ENCODE measurements at places on chromosomes 12 and 14.

DNA sequence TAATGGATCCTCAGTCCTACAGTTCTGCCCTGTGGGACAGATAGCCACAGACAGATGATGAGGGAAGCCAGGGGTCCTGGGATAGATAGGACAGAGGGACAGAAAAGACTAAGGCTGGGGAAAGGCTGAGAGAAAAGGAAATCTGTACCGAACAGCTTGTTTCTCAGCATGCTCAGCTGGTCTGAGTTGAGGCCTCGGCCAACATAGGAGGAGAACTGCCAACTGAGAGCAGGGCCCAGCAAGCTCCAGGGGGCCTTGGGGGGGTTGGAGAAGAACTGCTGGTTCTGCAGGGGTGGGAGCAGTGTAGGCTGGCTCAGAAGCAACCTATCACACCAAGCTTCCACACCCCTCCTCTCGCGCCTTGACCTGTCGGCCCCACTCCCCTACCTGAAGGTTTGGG is 10.1 kb downstream of the IL23A start:
- no peak for DNase-seq

DNA sequence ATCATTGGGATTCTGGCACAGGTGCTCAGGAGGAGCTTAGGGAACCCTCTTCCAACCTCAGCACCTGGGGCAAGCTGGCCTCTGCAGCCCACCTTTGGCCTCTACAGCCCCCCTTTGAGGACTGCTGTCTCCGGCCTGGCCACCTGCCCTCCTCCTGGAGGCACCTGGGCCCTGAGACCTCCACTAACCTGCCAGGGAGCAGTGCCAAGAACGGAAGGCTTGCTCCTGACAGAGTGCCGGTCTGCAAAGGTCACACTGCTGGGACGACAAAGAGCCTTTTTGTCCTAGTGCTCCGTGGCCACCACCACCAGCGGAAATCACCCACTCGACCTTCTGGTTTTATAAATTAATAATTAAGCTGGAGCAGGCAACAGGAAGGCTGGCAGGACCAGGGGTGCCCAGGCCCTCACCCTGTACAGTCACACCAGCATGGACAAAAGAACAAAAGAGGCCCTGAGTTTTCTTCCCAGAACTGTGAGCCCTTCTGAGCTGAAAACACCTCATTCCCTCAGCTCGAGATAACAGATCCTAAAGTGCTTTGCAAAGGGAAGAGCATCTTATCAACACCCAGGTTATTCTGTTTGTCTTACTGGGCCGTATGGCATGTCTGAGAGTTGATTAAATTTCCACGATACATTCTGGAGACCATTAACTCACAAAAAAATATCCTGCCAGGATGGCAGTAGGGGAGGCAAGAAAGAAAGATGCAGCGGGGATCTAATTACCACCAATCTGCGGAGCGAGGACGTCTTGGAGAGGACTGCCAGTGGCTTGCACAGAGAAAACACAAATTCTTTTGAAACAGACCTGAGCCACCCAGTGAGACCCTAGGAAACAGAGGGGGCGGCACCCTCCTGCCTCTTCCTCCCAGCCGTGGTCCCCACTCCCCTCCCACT is 8.2 kb downstream of the TESC start:
- DNase-seq = no peak

GRCh38 chr12:64999148-64999425 is 122.0 kb downstream of the WIF1 start:
- DNase-seq = no peak

DNA sequence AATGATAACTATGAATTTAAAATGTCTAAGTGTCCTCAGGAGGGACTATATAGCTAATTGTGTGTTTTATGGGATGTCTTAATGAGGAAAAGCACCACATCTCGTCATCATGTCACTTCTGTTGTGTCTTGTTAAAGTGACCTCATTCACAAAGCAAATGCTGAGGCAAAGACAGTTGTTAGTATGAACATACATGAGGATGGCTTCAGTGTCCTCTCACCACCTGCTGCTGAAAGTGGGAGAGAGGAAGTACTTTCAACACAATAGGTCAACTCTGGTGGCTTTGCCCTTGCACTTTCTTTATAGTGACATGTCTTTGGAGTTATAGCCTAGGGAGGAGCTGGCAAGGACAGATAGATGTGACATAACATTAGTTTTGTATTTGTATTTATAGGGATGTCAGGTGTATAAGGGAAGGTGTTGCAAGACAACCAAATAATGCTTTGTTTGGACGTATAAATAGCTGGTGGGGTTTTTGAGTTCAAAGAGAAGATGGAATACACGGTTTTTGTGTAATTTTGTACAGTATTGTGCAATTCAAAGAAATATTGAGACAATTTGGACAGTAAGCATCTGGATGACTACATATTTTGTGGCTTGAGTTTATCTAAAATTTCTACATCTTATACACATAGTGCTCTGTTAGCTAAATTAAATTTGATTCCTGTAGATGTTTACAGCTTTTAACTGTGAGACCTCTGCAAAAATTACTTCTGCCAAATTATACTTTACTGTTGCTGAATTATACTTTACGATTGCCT is 131.7 kb upstream of the ATP2B1 start:
- no peak for DNase-seq

DNA sequence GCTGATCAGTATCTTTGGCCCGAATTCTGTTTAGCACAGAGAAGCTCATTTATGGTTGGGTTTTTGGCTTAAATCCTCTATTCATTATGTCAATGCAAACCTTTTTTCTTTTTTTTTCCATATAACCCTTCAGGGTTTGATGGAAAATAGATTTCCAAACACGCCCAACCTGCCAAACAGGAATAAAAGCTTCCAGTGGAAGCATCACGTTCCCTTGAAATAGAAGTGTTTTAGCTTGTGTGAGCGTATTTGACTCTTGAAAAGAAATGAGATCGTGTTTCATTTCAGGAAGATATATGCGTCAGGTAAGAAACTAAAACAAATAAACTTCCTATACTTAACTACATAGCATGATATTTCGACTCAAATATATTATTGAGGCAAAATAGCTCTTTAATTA is at the start of gene PIK3C2G:
PIK3C2G (plus strand) TSS at position 246 of the 400 bp plus-strand sequence. CDS start 20,564 bp downstream, outside the sequence.
- no peak for DNase-seq

GRCh38 chr12:21604245-21605101 is at the start of gene GYS2:
Gene GYS2 (minus strand): TSS chr12:21604847. CDS start chr12:21604592, 255 bp downstream.
- DNase-seq = no peak

- DNase-seq = no peak
These were observed 41.6 kb downstream of the TRHDE start for GRCh38 chr12:72313806-72314205.

DNA sequence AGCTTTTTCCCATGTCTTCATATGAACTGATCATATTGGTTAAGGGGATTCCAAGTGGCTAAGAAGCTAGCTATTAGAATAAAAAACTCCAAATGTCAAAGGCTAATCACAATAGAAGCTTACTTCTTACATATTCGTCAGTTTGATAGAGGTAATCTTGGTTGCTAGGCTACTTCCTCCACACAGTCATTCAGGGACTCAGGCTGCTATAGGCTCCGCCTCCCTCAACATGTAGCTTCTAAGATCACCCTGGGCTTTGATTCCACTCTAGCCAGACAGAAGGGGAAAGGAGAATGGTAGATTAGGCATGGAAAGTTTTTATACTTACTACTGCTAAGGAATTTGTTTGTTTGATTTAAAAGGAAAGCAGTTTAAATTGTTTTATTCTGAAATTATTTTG is 207.9 kb downstream of the EFCAB11 start:
- no peak for DNase-seq

GRCh38 chr12:108701779-108702441 is 29.4 kb downstream of the CORO1C start:
- DNase-seq = no peak

- DNase-seq = no peak
These were observed 611.3 kb downstream of the VRK1 start for GRCh38 chr14:97408503-97408902.

GRCh38 chr14:74491956-74492775 is 939 bp downstream of the NPC2 start:
- peak; percentile 14 for DNase-seq

- DNase-seq = no peak
These were observed 13.5 kb downstream of the B4GALNT3 start for GRCh38 chr12:473198-473597.

DNA sequence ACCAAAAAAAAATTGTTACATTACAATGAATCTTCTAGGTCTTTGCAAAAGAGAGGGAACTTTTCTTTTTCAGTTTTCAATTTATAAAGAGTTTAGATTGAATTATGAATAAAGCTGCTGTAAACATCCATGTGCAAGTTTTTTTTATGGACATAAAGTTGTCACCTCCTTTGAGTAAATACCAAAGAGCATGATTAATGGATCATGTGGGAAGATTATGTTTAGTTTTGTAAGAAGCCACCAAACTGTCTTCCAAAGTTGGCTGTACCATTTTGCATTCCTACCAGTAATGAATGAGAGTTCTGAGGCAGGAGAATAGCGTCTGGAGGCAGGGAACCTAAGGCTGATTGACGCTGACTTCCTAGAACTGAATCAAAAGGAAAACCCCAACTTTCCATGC is 30.2 kb downstream of the LEMD3 start:
- DNase-seq = no peak

DNA sequence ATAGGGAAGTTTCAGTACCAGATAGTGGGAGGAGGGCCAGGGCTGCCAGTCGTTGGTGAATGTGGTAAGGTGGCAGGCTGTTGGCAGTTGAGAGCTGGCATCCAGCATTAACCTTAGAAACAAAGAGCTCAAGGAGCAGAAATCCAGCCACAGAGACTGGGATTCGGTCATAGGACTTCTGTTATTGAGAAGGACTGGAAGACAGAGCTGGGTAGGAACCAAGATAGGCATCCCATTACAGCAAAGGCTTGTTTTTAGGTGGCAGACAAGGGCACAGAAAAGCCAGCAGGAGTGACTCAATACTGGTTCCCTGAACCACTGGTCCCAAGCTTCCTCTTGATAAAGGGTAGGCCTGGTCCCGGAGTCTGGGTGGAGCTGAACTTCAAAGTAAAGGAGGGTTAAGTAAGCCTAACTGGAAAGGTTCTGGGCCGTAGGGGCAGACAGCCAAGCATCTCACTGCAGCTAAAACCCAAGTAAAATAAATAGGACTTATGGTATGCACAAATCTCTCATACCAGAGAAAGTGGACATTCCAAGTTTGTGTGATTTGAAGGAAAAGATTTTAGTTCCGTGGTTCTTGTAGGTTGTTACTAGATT is 147.9 kb downstream of the ETV6 start:
- no peak for DNase-seq

- DNase-seq = no peak
These were observed 25.2 kb downstream of the POLE start for GRCh38 chr12:132661972-132662371.

DNA sequence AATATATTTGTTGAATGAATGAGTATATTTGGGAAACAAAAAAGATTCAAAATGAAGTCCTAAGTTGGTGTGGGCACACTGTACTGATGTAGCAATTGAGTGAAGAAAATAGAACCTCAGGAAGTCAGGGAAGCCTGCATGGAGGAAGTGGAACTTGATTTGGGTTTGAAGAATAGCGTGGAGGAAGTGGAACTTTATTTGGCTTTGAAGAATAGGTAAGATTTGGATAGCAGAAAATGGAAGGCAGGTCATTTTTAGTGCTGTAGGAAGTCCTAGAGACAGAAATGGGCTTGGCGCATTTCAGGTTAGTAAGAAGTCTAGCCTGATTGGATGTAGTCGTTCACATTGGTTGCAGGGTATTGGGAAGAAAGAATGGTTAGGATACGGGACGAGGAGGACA is 5.4 kb downstream of the C12orf75 start:
- DNase-seq = no peak

- DNase-seq = no peak
These were observed 286 bp downstream of the PPP4R3A start for GRCh38 chr14:91509878-91510170.

GRCh38 chr12:106251631-106252455 is 4.0 kb upstream of the CKAP4 start:
- no peak for DNase-seq

DNA sequence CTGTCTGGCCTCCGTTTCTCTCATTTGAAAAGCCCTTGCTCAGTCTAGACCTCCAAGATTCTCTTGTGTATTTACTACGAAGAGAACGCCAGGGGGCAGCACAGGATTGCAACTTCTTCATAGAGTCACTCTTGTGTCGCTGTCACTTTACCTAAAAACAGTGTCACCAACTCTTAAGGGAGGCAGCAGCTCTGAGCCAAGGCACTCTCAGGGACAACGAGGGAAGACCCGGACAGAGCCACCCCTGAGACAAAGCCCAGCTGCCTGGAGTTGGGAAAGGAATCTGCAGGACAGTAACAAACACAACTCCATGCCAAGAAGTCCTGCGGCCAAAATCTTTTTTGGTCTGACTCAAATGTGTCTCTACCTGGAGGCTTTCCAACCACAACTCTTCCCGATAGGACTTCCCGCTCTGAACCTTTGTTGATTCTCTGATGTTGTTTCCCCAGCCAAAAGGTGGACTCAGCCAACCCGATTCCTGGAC is 9.6 kb upstream of the RPAP3 start:
- DNase-seq = peak; percentile 58

DNA sequence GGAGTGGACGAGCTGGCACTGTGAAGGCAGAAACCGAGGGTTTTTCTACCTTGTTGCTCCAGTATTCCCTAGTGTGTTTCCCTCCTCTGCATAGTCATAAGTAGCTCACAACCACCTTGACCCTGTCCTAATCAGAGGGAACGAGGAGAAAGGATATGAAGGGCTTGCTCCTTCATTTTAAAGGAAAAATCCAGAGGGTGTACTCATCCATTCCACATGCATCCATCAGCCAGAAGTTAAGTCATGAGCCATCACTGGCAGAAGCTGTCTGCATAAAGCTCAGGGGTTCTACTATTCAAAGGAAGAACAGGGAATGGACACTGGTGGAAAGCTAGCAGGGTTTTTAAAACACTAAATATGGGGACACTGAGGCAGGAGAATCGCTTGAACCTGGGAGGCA is 84.3 kb upstream of the FOXN3 start:
- DNase-seq = no peak

GRCh38 chr14:52481864-52482263 is 70.4 kb downstream of the TXNDC16 start:
- DNase-seq = no peak

DNA sequence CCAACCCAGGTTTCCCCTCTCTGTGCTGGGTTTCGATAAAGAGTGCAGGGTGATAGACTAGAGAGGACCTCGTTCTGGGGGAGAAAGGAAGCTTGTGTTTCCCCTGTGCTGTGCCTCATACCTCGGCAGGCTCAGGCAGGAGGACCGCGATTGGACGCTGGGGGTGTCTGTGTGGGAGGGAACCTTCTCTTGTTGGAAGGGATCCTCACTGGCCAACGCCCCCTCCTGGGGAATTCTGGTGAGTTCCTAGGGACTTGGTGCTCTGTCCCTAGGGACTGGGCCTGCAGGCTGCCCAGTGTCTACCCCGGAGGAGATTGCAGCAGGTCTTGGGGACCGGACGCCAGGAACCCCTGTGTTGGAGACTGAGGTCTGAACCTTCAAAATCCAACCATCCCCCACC is 157.4 kb upstream of the PRMT8 start:
- no peak for DNase-seq

- no peak for DNase-seq
These were observed 89.3 kb upstream of the DHRS4 start for GRCh38 chr14:23864259-23864658.

- no peak for DNase-seq
These were observed 12.9 kb downstream of the C14orf93 start for GRCh38 chr14:22996768-22997654.

- DNase-seq = no peak
These were observed 28.8 kb upstream of the RPLP0 start for GRCh38 chr12:120229487-120230325.

All from stimulated activated naive B cell treated with anti-CD40 and anti-IgM and Interleukin-4, amounts not matched to agents 10 μg/mL and 1 μg/mL and 100 μg/mL, for 72 hours (primary cell).